ENCODE measurements at places on chromosomes 2 and 18. TPM values are rescaled to one million over a fixed set of nuclear protein-coding genes. Genes with fewer than 3 reads are reported as not detected.

Gene QPCT
- total RNA-seq = 23.6 TPM

DNA sequence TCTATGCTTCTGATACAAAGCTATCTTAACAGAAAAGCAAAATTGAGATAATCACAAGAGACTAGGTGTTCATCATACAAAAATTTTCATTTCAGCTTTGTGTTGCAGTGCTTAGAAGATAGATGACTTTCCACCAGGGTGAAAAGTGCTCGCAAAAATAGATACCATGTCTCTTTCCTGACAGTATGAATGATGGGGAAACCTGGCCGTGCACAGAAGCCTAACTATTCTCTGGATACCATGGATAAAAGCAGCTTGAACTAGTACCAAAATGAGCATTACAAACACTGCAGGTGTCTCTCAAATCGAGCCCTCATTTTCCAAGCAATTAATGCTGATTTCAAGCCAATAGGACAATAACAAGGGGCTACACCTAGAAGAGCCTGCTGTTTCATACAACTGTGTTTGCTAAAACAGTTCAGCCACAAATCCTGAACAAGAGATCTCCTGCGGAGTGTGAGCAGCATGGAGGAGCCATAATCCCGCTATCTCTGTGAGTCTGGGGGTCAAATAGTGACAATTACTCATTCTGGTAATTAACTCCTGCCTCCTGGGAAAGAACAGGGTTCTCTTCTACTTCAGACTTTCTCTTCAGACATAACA lies 507.6 kb downstream of the PID1 start:
- DNase-seq = no peak

DNA sequence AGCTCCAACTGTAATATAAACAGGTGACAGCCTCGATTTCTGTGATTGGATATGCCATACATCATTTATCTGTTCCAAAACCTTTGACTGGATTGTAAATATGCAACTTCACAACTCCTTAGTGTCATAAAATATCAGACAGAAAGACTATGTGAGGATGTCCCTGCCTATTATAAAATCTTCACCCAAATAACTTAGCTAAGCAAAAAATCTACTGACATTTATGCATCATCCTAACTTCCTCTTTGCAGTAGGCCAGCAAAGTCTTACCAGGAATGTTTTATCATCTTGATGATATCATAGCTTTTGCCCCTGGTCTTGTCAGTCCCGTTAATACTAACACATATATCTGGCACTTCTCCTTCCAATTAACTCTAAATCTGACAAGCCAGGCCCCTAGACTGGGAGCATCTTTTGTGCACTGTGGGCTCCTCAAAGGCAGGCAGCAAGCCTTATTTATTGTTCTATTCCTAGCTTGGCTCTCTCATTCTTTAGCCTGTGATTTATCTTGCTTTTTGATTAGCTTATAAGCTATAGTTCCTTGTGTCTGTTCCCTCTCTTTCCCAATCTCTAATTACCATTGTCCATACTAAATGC lies 356.5 kb upstream of the HNMT start:
- no peak for DNase-seq

GRCh38 chr2:226981791-226982326 lies 146.0 kb downstream of the RHBDD1 start:
- no peak for DNase-seq

- DNase-seq = no peak
Observed at GRCh38 chr2:239161711-239162140, 239.1 kb downstream of the HDAC4 start.

- no peak for DNase-seq
Observed at GRCh38 chr18:69755856-69756496, 191.7 kb downstream of the CD226 start.

DNA sequence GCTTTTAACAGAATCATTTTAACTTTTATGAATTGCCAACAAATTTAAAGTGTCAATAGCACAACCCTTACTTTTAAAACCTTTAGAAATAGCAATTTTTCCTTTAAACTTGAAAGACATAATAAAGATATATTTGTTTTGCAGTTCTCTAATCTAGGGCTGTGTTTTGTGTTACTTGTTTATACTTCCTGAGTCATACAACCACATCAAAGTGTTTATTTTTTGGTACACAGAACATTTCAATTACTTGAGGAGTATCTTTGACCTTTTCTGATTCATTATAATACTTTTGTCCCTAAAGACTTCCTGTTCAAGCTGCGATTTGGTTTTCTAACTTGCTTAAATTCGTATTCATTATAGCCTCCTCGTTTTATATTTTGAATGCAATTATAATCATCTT lies 21.8 kb downstream of the TYW5 start:
- DNase-seq = no peak

- DNase-seq = no peak
Observed at GRCh38 chr2:65033178-65033577, 23.0 kb upstream of the CEP68 start.

GRCh38 chr2:183112577-183112976 lies 11.7 kb upstream of the NUP35 start:
- no peak for DNase-seq
